HFFc6 (cell line): ENCODE measurements at places on chromosomes 6 and 20. TPM values are rescaled to one million over a fixed set of nuclear protein-coding genes. Genes with fewer than 3 reads are reported as not detected.
A peak's percentile ranks its signal among the peaks of the same experiment; 100 is the strongest.

DNA sequence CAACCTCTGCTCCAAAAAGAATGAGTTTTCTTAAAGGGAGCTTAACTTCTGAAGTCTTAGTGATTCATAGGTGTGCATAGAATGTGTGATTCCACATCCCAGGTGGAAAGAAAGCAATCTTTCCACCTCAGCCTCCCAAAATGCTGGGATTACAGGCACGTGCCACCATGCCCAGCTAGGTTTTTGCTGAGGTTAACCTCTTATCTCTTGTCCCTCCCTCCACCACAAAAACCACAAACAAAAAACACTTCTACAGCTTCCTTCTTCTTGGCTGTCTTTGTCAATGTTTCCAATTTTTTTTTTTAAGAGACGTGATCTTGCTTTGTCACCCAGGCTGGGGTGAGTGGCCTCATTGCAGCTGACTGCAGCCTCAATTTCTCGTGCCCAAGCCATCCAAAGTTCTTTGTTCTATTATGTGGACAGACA lies 8.1 kb upstream of the CSE1L start:
- no peaks in the 10 kb centered on the region for H3K27me3 ChIP-seq
- H3K4me1 ChIP-seq, result no peaks in the 10 kb centered on the region
- H3K27ac ChIP-seq, result no peak overlapping the region
- peaks cover 13% of the 10 kb centered on the region for H3K36me3 ChIP-seq
- no peak overlapping the region for H3K4me3 ChIP-seq

The BHLHE23 gene
- not detected in 3 replicates for total RNA-seq

- H3K27ac ChIP-seq, result no peak overlapping the region
- no peak for DNase-seq
- H3K4me3 ChIP-seq, result no peak overlapping the region
- H3K36me3 ChIP-seq, result no peaks in the 10 kb centered on the region
Observed at GRCh38 chr6:79230149-79230548, 4.3 kb downstream of the HMGN3 start.

The MEP1A gene
- total RNA-seq, result not detected in 2 replicates

- H3K27ac ChIP-seq, result peak overlapping the region; percentile 88
- no peaks in the 10 kb centered on the region for H3K36me3 ChIP-seq
- no peaks in the 10 kb centered on the region; the same call in 1 of the 2 replicates for H3K27me3 ChIP-seq
Observed at GRCh38 chr6:87755708-87756671, 54.0 kb upstream of the AKIRIN2 start.

The GATA5 gene
- total RNA-seq, result not detected in 3 replicates

DNA sequence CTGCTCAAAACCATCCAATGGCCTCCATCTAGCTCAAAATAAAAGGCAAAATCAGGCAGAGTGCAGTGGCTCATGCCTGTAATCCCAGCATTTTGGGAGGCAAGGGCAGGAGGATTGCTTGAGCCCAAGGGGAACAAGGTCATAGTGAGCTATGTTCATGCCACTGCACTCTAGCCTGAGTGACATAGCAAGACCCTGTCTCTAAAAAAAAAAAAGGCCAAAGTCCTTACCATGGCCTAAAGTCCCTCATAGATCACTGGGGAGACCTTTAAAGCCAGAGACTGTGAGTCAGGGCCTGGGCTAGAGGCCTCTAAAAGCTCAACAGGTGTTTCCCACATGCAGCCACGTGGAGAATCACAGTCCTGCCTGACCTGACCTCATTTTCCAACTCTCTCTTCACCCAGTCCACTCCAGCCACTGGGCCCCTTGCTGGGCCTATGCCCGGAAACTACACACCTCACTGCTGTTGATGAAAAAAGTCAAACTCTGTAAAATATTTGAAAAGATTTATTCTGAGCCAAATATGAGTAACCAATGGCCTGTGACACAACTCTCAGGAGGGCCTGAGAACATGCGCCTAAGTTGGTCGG lies 28.2 kb upstream of the TAB2 start:
- peaks cover 8% of the 10 kb centered on the region for H3K27me3 ChIP-seq
- H3K4me1 ChIP-seq, result no peaks in the 10 kb centered on the region
- no peak for DNase-seq
- H3K4me3 ChIP-seq, result no peak overlapping the region
- no peak overlapping the region for H3K27ac ChIP-seq
- H3K36me3 ChIP-seq, result no peaks in the 10 kb centered on the region

DNA sequence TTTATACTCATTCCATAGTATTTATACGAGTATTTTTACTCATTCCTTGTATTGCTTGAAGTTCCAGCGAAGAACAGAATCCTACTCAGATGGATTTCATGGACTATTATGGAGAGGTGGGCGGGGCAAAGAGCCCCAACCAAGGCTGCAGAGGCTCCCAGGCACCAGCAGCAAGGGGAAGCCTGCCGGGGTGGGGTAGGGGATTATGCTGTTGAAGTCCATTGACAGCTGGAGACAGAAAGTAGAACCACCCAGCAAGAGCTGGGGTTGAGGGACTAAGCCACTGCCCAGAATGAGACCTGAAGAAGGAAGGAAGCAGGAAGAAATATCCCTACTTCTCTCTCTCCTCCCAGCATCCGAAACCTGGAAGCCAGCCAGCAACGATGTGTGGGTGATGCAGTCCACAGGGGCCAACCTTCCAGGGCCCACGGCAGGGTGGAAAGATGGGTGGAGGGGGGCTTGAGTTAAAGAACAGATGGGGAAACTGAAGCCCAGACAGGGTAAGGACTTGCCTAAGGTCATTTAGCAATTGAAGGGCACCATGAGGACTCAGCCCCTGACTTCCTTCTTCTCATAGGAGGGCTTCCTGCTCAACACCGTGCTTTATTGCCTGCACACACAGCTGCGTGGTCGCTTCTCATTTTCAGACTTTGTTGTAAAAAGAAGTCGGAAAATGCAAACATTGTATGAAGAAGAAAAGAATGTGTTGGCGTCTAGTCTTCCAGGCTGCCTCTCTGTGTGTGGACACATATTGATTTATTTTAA lies 18.3 kb upstream of the GTSF1L start:
- H3K4me1 ChIP-seq, result peaks cover 27% of the 10 kb centered on the region
- H3K27me3 ChIP-seq, result peaks cover 9% of the 10 kb centered on the region; the same call in 1 of the 2 replicates
- H3K27ac ChIP-seq, result no peak overlapping the region
- H3K4me3 ChIP-seq, result no peak overlapping the region

DNA sequence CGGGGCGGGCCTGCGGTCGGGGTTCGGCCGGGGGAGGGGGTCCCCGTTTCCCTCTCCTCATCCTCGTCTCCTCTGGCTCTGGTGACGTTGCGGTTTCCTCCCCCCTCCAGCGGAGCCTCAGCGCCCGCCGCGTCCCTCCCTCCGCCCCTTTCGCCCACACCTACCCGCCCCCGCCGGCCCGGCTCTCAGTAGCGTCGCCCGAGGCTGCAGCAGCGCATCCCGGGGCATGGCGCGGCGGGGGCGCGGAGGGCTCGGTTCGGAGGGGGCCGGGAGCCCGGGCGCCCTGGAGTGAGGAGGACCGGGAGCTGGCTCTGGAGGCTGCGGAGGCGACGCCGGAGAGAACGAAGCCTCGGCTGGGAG lies at the start of gene DSE:
DSE (plus strand) TSS at position 188 of the 360 bp plus-strand sequence. CDS start 28,304 bp downstream, outside the sequence.
- peaks cover 9% of the 10 kb centered on the region for H3K36me3 ChIP-seq
- peaks cover 45% of the 10 kb centered on the region for H3K4me1 ChIP-seq
- no peaks in the 10 kb centered on the region for H3K27me3 ChIP-seq
- peak within 1 kb of the TSS; percentile 92 for H3K27ac ChIP-seq

DNA sequence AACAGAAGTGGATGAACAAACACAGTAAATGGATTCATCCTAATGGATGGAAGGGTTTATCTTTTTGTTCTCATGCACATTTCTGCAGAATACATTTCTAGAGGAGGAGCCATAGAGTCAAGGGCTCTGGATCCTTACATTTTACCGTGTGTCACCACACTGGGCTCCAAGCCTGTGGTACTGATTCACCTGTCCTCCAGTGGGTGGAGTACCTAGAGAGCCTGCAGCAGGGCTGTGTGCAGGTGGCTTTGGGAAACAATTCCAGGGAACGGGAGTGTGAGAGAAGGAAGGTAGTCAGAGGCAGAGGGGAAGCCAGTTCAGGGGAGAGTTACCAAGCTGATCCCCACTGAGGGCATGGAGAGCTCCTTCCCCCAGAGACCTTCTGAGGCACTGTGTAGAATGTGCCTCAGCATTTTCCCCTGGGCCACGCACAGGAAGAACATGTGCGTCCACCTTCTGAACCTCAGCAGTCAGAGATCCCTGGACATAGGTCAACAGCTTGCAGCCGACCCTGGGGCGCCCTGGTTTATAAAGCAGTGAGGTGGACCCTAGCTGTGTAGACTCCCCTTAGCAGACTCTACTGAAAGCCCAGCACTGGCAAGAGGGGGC lies 85.3 kb upstream of the SLC22A23 start:
- no peak overlapping the region for H3K4me3 ChIP-seq
- peaks cover 42% of the 10 kb centered on the region for H3K27me3 ChIP-seq
- H3K36me3 ChIP-seq, result no peaks in the 10 kb centered on the region
- H3K27ac ChIP-seq, result no peak overlapping the region
- no peak for DNase-seq

GRCh38 chr6:366389-367297 lies 24.9 kb upstream of the IRF4 start:
- H3K4me3 ChIP-seq, result no peak overlapping the region
- H3K27me3 ChIP-seq, result peaks cover 10% of the 10 kb centered on the region
- no peak overlapping the region for H3K27ac ChIP-seq

DNA sequence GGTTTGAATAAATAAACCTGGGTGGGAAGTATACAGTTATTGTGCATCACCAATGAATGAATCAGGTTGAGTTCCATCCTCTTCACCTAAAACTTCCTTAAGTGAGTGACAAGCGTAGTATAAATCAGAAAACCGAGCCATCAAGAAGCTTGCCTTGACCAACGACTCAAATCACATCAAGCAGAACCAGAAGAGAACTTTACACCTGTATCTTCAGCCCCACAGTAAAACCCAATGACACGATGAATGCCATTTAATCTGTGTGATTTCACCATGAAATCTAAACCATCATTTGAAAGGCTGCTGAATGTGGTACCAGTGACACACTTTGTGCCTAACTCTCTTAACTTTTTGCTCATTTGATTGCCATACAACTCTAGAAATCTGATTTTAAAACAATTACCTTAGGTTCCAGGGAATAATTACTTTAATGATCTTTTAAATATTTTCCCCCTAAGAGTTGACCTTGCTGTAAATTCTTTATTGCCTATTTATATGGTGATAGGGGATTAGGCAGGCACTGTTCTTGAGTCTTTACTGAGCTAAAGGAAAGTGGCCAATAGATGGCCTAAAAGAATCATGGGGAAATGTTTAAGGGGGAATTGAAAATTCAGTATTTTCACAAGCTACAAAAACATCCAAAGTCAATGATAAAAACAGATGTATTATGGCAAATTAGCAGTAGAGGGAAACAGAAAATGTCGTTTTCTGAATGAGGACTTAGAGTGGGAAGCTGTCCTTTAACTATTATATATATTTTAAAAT lies 152.0 kb upstream of the EYA4 start:
- no peak overlapping the region for H3K27ac ChIP-seq
- no peak for DNase-seq
- no peaks in the 10 kb centered on the region for H3K4me1 ChIP-seq
- H3K4me3 ChIP-seq, result no peak overlapping the region
